ENCODE measurements at places on chromosomes 1 and 21.

- no peak for DNase-seq
These were observed 28.8 kb upstream of the TSPAN2 start for GRCh38 chr1:115118086-115118485.

DNA sequence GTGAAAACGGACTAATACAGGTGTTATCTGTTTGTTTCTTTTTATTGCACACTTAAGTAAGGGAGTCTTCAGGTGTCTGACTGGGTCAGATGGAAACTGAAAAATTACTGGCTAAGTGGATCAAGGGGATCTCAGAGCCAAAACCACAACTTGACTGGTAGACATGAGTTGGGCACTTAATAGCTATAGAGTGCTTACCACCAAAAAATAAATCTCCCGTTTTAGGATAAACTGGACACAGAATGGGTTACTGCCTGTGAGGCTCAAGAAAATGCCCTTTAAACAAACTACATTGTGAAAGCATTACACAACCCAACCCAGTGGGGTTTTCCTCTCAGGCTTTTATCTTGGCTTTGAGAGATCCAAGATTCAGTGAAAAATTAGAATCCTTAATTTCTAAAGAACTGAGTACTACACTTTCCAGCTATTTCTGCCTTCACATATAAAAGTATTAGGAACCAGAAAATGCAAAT lies 134.0 kb upstream of the LYPLAL1 start:
- DNase-seq, result no peak

DNA sequence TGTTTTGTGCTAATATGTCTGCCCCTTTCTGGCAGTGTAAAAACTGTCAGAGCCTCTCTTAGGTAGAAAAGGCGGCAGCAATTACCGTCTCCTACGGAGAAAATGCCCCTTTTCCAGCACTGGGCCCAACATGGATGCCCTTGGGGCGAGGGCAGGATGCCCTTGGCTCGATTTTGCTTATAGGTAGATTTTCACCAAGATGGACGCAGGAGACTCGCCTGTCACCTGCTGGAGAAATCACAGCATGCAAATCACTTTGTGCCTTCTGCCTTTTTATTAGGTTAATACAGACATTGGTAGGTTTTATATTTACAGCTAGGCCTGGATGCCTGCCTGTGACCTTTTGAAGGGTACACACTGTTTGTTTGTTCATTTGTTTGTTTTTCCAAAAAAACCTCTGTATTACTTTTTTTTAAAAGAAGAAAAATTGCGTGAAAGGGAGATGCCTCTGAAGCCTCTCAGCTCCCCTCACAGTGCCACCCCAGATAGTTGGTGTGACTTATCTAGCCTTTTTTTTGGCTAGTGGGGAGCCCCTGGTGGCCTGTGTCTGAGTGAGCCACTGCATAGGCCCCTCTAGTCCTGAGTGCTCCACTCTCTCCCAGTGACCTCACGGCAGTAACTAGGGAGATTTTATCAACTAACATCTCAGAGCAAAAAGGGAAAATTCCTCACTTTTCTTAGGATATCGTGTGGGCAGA lies 2.5 kb downstream of the ATP1B1 start:
- peak; percentile 48 for DNase-seq

DNA sequence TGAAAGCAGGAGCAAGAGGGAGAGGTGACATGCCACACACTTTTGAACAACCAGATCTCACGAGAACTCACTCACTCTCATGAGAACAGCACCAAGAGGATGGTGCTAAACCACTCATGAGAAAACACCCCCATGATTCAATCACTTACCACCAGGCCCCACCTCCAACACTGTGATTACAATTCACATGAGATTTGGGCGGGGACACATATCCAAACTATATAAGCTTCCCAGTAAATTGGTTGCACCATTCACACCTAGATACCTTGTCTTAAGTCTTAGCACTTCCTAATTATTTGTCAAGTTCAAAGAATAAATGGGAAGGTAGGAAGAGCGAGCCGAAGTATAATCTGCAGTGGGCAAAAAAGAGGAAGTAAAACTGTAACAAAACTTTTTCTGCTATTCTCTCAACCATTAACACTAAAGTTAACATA lies 34.3 kb downstream of the AMY1C start:
- DNase-seq, result no peak

DNA sequence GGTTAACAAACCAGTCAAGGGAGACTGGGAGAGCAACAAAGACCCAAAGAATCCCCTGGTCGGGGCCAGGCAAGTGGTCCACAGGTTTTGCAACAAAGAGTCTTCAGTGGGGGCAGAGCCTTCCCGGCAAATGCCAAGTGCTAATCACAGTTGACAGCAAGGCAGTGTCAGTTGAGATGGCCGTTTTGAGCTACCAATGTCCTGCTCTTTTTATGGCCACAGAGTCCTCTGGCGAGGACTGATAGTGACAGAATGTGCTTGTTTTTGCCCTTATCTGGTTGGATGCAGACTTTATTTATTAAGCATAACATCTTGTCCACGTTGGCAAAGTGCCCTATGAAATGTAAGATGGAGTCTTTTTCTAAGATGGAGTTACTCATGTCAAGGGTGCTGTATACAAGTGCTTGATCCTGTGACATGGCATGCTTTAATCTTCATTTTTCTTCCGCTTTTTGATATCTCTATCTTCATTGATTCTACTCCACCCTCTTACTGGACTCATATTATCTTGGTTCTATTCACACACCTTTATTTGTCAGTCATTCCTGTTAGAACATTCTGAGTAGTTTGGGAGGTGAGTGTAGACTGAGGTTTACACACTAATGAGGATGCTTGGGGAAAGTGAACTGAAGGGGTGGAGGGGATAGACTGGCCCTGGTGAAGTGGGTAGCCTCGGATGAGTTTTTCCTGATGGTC lies 51.8 kb downstream of the KCNK1 start:
- DNase-seq, result no peak

DNA sequence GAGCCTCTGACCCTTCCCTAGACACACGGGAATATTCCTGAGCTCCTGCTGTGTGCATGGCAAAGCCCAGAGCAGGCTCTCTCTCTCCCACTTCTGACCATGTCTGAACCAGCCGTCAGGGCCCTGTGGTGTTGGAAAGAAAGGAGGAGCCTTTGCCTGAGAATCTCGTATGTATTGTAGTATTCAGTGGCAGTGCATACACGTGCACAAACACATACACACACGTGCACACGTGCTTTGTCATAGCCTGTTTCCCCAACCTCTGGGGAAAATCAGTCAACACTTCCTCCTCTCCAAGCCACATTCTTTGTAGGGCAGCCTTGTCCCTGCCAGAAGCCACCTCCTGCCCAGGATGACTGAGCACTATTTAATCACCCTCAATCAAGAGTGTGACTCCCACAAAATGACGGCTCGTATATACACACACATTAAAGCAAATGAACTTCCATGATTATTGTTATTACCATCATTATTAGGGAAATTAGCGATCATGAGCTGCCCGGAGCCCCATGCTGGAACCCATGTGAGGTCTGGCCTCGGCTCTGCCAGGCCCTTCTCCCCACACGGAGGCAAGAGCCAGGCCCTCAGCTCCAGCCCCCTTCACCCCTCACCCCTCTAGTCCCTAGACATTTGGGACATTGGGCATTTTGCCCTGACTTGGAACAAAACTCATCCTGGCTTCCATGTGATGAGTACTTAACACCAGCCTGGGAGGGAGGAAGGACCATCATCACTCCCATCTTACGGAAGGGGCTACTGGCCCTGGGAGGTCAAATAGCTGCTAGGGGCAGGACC lies 331.9 kb downstream of the NPHP4 start:
- DNase-seq, result no peak

DNA sequence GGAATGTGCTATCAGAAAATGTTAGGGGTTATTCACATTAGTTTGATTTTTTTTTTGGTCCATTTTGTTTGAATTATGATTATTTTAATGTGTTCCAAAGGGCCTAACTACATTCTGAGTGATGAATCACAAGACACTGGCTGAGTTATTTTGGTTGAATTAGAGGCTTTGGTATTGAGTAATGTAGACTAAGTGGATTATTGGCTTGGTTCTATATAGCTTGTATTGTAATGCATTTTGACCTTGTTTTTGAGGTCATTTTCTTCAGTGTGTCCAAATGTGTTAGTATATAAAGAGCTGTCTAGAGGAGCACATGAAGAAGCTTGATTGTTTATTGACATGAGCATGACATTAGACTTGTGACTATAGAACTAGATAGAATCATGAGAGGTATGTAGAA lies 3.4 kb downstream of the ZNF326 start:
- DNase-seq, result no peak

DNA sequence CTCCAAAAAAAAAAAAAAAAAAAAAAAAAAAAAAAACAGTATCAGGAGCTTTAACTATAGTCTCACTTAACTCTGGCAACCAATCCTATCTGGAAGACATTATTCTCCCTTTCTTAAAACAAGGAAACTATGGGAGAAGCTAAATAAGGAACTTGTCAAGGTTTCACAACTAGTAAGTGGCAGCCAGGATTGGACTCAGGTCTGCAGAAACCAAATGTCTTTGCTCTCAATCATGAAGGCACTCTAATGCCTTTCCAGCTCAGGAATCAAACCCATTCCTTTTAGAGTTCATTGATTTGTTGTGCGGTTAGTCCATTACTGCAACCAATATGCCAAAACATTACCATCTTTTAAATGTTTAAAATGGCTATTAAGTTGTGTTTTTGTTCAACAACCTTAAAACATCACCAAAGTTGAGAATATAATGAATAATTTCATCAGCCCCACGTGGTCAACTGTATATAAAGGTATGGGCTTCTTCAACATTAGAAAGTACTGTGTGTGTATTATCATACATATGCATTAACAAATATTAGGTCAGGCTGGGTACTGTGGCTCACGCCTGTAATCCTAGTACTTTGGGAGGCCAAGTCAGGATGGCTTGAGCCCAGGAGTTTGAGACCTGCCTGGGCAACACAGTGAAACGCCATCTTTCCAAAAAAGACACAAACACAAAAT lies 1.5 kb downstream of the EPRS1 start:
- DNase-seq, result no peak

DNA sequence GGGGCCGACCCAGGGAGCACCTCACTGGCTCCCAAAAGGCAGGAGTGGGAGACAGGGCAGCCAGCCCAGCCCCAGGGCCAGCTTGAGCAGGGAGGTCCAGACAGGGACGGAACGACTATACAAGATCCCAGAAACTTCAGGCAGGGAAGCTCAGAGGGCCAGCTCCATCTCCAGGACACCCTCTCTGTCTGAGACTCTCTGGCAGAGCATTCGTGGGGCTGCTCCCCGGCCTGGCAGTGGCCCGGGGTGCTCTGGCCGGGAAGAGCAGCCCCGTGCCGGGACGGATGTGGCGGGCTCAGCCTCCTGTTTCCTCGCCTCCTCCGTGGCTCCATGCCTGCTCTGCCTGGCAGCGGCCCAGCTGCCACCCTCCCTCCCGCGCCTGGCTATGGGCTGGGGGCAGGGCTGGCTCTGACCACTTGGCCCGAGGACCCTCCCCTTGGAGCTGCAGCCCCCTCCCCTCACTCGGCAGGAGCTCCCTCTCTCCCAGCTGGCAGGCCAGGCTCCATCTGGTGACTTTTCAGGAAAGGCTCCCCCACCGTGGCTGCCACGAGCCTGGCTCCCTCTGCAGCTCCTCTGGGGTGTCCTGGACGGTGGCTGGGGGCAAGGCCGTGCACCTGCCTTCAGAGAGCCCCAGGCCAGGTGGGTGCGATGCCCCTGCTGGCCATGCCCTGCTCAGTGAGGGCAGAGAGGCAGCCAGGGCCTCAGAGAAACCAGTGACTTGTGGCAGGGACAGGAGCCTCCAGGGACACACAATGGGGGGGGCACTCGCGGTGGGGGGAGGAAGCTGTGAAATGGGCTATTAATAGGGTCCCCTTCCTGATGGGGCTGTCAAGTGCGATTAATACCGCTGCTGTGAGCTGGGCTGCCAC lies 5.6 kb upstream of the PLCH2 start:
- no peak for DNase-seq

DNA sequence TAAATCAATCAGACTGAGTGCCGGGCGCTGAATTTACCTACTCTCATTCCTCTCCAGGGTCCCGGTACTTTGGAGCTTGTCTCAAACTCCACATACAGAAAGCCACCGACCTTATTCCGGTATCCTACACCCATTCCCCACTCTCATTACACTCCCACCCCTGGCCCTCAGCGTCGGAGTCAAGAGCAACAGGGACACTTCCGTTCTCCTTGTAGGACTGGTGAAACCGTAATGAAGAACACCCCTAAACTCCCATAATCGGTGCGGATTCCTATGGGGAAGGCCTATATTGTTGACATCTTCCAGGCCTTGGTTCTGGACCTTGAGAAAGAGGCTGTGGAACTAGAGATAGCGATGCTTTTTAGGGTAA lies 798 bp downstream of the ZBED6 start:
- no peak for DNase-seq

DNA sequence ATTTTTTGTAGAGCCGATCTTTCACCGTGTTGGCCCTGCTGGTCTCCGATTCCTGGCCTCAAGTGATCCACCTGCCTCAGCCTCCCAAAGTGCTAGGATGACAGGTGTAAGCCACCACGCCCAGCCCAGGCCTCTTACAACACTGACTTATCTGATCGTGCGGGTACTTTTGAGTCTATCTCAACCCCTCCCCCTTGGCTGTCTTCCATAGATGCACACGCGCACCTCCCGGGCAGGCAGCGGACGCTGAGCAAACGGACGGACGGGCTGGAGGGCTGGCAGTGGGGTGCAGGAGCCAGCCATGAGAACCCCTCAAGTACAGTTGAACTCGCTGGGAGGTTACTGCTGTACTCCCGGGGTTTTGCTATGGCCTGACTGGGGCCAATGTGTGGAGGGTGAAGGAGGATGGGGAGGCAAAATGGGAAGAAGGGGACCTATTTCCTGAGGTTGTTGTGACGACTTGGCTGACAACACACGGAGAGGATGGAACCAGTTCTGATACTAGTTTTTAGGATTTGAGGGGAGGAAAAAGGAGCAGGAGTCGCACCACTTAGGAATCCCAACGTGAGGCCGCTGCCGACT lies 959 bp downstream of the CD58 start:
- DNase-seq, result no peak

- DNase-seq, result no peak
These were observed 10.2 kb downstream of the WNT4 start for GRCh38 chr1:22132517-22133235.

GRCh38 chr1:180597520-180597919 lies 34.3 kb upstream of the XPR1 start:
- no peak for DNase-seq

DNA sequence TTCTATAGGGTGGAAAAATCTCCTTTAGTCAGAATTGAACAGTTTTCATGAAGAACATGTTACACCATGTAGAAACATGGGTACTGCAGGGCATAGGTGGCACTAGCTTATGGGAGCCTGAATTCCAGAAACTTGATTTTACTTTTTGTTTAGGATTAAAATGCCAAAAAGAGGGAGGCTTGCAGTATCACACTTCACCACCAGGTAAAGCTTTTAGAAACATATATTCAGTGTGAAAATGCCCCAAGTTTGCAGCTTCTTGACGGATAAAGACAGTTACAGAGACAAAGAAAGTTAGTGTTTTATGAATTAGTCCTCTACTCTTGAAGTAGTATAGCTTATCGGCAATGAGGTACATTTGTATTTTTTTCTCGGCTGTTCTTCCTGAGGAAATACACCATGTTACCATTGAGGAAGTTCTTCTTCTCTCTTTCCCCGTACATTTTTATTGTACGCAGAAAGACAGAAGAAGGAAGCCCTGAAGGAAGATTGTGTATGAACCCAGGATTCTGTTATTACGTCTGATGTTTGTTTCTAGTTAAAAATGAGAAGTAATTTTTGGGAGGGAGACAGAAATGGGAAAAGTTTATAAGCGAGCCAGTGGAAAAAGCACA lies 66.1 kb downstream of the PBX1 start:
- no peak for DNase-seq

Measured in NCI-H2081 treated with DMSO at 0.1 percent for 48 hours (cell line).